Hepatic stellate cell (primary cell): ENCODE measurements at places on chromosomes 13 and 19.

- no peak for DNase-seq
Observed at GRCh38 chr19:41563854-41564514, 12.0 kb upstream of the CEACAM21 start.

- no peak for DNase-seq
Observed at GRCh38 chr19:17719730-17720400, 585 bp downstream of the MAP1S start.

- DNase-seq: no peak
Observed at GRCh38 chr13:65597839-65598818, 1632.0 kb downstream of the PCDH9 start.

GRCh38 chr19:20367811-20368294 lies 197.7 kb downstream of the ZNF737 start:
- no peak for DNase-seq

DNA sequence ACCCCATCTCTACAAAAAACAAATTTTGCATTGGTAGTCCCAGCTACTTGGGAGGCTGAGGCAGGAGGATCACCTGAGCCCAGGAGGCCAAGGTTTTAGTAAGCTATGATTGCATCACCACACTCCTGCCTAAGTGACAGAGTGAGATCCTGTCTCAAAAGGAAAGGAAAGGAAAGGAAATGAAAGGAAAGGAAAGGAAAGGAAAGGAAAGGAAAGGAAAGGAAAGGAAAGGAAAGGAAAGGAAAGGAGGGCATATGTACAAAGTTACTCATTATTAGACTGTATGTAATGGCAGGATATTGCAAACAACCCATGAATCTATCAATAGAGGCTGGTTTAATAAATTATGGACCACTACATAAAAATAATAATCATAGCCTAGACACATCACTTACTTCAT lies 40.8 kb upstream of the CACNA1A start:
- DNase-seq: no peak

DNA sequence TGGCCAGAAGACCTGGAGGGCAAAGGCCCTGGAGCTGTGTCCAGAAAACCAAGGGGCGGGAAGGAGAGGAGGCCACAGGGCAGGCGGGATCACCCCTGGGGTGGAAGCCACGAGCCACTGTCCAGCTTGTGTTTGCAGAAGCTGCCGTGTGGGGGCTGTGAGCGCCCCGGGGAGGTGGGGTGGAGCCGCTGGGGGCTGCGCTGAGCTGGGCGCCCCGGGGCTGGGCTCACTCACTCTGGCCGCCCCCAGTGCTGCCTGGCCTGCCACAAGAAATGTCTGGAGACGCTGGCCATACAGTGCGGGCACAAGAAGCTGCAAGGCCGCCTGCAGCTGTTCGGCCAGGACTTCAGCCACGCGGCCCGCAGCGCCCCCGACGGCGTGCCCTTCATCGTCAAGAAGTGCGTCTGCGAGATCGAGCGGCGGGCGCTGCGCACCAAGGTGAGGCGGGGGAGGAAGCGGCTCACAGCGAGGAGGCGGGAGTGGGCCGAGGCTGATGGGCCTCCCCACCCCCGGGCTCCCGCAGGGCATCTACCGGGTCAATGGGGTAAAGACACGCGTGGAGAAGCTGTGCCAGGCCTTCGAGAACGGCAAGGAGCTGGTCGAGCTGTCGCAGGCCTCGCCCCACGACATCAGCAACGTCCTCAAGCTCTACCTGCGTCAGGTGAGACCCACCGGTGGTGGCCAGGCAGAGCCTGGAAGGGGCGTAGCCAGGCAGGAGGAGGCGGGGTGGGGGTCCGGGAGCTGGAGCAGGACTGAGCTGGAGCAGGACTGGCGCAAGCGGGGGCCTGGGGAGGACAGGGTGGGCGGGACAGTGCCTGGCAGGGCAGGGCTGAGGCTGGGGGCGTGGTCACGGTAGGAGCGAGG lies 13.6 kb downstream of the POLR2E start:
- DNase-seq: no peak

- DNase-seq: no peak
Observed at GRCh38 chr19:8403098-8403819, 9.8 kb upstream of the MARCHF2 start.

DNA sequence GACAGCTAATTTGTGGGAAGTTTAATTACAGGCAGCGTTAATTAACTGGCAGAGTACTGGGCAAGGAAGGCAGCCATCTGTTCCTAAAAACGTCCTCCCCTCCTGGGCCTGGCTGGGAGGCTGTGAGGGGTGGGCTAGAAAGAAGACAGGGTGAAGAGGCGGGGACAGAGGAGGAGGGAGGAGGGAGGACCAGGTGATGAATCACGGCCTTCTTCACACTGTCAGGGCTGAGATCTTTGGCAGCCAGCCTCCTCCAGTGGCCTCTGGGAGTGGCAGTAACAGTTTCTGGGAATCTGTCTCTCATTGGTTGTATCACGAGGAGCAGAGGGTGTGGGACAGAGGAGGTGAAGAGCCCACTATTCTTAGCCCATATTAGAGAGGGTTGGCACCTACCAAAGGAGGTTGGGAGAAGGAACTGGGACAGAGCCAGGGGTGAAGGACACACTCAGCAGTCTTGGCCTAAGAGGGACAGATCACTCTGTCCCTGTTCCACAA lies 9.6 kb upstream of the ZNRF4 start:
- no peak for DNase-seq

- DNase-seq: no peak
Observed at GRCh38 chr13:43122791-43123190, 99.4 kb downstream of the DNAJC15 start.

- no peak for DNase-seq
Observed at GRCh38 chr13:90675129-90675528, 672.4 kb upstream of the MIR17HG start.

GRCh38 chr19:52570000-52570861 lies at the start of gene ZNF701:
ZNF701 (plus strand) TSS chr19:52570287; CDS start chr19:52574148, 3,861 bp downstream.
- DNase-seq: peak; percentile 85

- DNase-seq: no peak
Observed at GRCh38 chr13:110610955-110611595, 4.3 kb upstream of the NAXD start.

- no peak for DNase-seq
Observed at GRCh38 chr13:28464861-28465460, 30.0 kb downstream of the FLT1 start.

GRCh38 chr13:89361909-89362308 lies 1690.7 kb downstream of the SLITRK5 start:
- DNase-seq: no peak

DNA sequence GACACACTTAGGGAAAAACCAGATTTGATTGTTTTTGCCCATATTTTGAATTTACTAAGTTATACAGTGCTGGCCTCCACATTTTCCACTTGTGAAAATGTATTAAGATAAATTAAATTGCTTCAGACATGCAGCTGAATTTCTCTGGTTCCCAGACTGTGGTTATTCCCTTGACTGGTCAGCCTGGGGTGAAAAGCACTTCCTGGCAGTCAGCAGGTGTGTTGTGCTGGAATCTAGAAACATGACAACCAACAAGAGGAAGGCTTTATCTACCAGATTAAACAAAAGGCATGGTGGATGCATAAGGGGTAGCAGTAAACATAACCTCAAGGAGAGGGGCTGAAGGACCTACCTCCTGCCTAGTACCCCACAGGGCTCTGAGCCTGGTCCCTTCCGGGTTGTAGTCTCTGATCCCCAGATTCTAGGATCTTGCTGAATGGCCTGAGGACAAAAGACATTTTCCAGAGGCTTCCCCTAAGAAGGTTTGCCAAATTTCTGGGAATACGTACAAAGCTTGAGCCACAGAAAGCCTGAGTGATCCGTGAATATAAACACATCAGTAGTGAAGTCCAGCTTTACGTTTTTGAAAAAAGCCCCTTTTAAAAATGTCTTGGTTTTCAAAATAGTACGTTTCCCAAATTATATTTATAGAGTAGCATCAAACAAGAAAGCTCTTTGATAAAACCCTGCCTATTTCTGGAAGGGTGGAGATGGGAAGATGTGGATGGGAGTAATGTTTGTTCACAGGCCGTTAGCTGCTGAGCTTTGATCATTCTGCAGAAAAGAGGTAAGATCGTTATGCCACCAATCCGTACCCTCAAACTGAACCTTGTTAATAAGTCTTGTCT lies 133.4 kb downstream of the LACC1 start:
- DNase-seq: no peak
